Right kidney (tissue), 9 donors: ENCODE measurements at places on chromosomes 11 and 22.

DNA sequence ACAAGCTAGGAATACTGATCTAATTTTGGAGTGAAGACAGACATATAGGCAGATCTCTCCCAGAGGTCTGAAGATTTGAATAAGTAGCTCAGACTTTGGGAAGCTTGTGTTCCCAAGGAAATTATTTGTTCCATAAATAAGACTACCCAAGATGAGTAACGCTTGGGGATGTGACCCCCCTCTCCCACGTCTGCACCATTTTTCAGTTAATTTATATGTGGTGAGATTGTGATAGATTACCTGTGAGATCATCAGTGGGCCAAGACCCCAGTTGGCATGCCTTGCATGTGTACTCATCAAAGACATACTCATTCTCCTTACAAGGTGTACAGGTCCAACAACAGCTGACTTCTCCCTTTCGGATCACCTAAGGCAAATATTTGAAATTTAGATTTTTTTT, 252.8 kb upstream of the CTSC start:
- DNase-seq = no peak

DNA sequence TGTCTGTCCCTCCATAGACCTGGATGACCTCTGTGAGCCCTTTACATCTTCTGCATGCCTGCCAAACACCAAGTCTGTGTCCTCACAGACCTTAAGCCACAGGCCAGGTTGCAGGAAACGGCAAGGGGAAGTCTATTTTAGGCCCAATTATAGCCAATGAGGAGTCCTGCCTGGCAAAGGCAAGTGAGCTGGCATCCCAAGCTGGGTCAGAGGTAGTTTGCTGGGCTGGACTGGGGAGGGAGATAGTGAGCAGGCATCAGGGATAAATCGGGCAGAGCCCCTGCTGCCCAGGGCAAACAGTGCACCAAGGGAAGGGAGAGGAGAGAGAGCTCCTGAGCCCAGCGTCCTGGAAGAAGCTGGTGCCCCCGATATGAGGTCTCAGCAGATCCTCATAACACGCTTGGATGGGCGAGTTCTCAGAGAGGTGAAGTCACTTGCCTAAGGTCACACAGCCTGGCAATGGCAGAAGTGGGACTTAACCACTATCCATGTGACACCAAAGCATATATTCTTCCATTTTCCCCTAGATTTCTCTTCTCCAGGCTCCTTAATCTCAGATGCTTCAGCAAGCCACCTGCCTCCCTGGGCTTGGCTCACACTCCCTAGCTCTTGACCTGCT, 3.7 kb upstream of the RELT start:
- no peak for DNase-seq

DNA sequence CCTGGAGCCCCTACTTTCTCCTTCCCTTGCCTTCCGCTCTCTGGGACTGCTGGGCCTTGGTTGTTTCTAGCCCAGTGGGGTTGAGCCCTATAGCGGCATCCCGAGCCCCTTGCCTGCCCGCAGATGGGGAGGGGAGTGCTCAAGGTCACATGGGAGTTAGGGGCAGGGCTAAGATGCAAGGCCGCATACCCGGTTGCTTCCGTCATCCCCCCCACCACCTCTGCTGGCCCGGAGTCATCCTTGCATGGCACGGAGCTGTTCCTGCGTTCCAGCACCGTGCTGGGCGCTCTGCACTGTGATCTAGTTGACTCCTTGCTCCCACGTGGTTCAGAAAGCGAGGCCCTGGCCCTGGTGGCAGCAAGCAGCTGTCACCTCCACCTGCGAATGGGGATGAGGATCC, 18.0 kb downstream of the FLRT1 start:
- DNase-seq = no peak

- no peak for DNase-seq
Observed at GRCh38 chr11:66176650-66177049, 91.8 kb upstream of the RAB1B start.

GRCh38 chr11:84901991-84902390, 725.2 kb downstream of the DLG2 start:
- DNase-seq = no peak

- DNase-seq = no peak
Observed at GRCh38 chr22:47626428-47627390, 864.3 kb downstream of the TBC1D22A start.

- no peak for DNase-seq
Observed at GRCh38 chr11:47879259-47880158, 31.4 kb upstream of the NUP160 start.

DNA sequence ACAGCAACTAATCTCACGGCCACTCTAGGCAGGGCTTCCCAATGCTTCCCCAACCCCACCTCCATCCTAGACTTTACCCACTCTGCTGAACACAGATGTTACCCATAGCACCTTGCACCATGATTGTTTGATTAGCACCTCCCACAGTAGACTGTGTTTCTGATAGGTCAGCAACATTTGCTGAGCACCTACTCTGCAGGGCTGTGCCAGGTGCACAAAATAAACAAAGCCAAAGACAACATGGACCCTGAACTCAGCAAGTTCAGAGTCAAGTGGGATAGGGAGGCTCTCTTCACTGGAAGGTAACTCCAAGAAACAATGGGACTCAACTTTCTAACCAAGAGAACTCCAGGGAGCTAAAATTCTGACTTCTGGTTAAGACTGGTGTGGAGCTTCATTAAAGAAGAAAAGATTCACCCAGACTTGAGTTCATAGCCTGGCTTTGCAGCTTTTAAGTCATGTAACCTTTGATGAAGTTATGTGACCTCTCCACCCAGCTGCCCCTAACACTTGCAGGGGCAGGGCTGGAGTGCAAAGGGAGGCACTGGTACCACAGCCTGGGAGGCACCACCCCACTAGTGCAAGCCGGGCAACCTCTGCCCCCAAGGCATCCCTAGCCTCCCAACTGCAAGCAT, 6.7 kb upstream of the RTN4RL2 start:
- DNase-seq = no peak

GRCh38 chr11:68827733-68828132, 14.0 kb downstream of the CPT1A start:
- no peak for DNase-seq

DNA sequence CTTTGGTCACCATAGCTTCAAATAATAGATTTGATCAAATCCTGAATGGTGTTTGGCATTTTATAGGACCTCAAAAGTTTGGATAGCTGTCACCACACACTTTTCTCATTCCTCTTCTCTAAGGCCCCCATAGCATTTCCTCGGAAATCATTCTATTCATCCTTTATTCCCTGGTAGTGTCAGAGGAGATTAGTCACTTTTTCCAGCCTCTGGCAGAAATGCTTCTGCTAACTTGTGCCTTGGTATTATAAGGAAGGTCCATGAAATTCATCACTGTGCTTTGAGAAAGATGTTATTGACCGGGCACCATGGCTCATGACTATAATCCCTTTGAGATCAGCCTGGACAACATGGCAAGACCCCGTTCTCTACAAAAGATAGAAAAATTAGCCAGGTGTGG, 19.7 kb upstream of the NUP160 start:
- no peak for DNase-seq

- peak; percentile 46 for DNase-seq
Observed at GRCh38 chr11:75240311-75241035, at the start of gene TPBGL. TPBGL (plus strand) TSS chr11:75240774; CDS start chr11:75241050, 276 bp downstream.
